Erythroblast (primary cell): ENCODE measurements at places on chromosomes 5 and 9.

DNA sequence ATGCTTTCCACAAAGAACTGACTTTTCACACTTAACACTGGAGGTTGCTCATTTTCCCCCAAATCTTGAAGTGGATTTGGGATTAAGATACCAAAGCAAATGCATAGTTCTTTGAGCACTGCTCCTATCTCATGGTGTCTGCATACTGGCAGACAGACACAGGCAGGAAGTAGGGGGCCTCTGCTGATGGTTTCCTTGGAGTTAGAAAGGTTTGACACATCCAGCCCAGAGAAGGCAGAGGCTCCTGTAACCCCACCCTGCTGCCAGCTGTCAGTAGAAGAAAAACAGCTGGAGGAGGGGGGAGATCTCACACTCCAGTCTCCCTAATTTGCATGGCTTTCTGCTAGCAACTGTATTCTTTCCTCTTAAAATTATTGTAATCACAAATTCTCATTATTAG is 44.1 kb downstream of the APTX start:
- no peak for DNase-seq

- no peak for DNase-seq
Measured at GRCh38 chr5:53871050-53871449, 310.6 kb downstream of the NDUFS4 start.

GRCh38 chr9:37119360-37119759 is 1.0 kb upstream of the ZCCHC7 start:
- no peak for DNase-seq

DNA sequence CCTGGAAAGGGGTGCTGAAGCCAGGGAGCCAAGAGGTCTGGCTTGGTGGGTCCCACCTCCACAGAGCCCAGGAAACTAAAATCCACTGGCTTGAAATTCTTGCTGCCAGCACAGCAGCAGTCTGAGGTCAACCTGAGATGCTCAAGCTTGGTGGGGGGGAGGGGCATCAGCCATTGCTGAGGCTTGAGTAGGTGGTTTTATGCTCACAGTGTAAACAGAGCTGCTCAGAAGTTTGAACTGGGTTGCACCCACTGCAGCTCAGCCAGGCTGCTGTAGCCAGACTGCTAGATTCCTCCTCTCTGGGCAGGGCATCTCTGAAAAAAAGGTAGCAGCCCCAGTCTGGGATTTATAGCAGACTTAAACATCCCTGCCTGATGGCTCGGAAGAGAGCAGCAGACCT is 55.5 kb upstream of the FBXL17 start:
- no peak for DNase-seq

DNA sequence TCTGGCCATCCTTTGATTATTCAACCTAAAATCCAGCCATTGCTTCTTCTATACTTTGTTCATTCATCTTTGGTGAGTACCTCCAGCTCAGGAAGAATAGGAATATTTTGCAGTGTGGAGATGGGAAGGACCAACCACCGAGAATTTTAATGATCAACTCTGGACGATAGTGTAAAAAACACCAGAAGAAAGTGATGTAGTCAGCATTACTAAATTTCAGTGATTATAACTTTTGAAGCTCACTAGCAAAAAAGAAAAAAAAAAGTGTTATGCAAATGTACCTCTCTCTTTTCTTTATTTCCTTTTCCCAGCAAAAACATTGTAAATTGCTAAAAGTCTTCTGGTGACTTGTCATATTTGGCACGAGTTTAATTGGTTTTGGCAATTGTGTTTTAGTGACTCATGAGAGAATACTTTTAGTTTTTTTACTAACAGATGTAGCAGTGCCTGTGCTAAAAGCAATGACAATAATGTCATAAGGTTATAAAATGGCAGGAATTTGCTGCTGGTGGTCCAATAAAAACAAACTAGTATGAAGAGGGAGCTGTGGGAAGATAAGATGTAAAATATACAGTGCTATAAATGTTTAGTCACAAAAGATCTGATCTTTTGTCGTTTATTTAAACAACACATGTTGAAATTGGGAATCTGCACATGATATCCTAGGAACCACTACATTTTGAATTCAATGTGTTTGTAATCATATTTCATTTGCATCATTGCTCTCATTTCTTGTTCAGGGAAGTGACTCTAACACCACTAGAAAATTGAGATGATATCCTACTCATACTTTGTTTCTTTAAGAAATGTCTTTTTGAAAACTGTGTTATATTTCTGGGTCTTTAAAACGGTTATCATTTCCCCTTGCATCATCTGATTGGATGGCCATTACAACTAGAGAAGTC is 81.3 kb upstream of the ERCC6L2 start:
- no peak for DNase-seq

DNA sequence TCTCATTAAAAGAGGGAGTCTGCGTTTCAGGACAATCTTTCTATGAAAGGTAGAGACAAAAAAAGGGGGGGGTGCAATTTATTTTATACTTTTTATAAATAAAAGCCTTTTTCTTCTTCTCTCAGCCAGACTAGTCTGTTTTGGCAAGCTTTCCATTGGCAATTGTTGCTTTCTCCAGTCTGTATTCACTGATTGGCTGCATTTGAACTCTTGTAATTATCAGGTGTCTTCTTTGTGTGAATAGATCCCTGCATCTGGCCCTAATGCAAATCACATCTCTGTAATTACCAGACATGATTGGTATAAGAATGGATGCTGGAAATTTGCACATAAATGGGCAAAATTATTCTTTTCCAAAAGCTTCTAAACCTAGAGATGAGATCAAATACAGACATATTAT is 7.6 kb upstream of the EQTN start:
- DNase-seq, result no peak

DNA sequence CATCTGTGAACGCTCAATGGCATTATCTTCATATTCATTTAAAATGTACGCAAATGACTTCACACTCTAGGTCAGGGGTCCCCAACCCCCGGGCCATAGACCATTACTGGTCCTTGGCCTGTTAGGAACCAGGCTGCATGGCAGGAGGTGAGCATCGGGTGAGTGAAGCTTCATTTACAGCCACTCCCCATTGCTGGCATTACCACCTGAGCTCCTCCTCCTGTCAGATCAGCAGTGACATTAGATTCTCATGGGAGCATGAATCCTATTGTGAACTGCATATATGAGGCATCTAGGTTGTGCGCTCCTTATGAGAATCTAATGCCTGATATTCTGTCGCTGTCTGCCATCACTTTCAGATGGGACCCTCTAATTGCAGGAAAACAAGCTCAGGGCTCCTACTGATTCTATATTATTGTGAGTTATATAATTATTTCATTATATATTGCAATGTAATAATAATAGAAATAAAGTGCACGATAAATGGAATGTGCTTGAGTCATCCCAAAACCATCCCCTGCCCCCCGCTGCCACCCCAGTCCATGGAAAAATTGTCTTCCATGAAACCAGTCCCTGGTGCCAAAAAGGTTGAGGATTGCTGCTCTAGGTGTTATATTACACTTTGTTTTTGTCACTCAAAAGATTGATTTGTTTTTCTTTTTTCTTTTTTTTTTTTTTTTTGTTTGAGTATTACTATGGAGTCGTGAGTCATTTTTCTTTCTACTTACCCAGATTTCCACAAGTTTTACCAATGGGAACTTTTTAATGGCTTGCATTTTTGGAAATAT is 127.2 kb downstream of the DOCK8 start:
- DNase-seq, result no peak

DNA sequence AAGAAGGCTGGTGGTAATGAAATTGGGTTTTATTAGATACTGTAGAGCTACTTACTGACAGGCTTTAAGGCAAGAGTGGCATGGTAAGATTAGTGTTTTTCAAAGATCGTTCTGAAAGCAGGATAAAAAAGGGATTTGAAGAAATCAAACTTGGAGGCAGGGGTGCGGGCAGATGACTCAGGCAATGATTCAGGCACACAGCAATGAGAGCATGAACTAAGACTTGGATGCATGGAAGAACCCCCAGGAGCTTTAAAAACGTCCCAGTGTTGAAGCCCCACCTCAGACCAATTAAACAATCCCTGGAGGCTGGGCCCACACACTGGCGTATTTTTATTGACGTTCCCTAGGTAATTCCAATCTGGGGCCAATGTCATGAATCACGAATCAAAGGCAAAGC is 102.5 kb downstream of the SREK1 start:
- no peak for DNase-seq

- DNase-seq, result no peak
Measured at GRCh38 chr5:137300411-137301240, 198.5 kb downstream of the SPOCK1 start.

DNA sequence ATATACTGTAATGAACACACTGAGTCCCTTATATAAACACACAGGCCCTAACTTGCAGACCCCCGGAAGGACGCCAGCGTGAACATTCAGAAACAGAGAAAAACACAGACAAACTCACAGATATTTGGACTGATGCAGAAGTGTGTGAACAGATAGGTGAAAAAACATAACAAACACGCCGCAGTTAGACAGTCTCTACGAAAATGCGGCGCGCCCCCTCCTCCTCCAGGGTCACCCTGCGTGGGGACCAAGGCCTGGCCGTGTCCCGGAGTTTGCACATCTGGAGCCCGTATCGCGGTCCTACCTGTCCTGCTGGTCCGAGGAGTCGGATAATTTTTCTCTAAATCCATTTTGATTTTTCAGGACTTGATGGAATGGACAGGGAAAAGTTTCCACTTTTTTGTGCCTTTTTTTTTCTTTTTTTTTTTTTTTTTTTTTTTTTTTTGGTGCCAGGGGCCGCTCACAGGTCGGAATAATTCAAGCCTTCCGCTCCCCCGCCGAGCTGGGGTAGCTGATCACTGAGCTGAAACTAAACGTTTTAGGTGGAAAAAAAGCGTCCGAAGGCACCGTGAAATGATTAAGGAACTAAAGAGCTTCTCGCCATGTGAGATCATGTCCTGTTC is at the start of gene PAX5:
Gene PAX5, minus strand, starts transcription at position 587 of the 623 bp plus-strand sequence. Its CDS starts 237 bp downstream, at position 350.
- DNase-seq, result no peak

GRCh38 chr9:93587284-93587650 is 10.9 kb downstream of the PHF2 start:
- DNase-seq, result no peak

GRCh38 chr5:134913254-134913653 is 8.3 kb downstream of the PCBD2 start:
- DNase-seq, result no peak

GRCh38 chr9:26603617-26604016 is 289.0 kb downstream of the CAAP1 start:
- DNase-seq, result no peak

DNA sequence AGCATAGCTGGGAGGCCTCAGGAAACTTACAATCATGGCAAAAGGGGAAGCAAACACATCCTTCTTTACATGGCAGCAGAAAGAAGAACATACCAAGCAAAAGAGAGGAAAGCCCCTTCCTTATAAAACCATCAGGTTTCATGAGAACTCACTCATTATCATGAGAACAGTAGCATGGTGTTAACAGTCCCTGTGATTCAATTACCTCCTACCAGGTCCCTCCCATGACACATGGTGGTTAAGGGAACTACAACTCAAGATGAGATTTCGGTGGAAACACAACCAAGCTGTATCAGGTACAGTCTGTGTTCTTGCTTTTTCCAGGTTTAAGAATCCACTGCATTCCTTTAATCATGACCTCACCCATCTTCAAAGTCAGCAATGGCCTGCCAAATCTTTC is 514.2 kb downstream of the KCTD16 start:
- DNase-seq, result no peak

DNA sequence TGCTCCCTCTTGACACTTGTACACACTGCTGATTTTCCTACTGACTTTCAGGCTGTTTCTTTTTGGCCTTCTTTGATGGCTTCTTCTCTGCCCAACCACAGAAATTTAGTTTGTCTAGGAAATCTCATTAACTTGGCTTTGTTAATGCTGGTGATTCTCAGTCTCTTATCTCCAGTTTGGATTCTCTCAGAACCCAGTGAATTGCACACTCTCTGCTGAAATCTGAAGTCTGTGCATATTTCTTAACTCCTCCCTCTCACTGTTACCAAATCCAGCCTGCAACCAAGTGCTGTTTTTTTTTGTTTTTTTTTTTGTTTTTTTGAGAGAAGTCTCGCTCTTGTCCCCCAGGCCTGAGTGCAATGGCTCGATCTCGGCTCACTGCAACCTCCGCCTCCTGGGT is 117.2 kb downstream of the CDC42SE2 start:
- DNase-seq, result no peak
